ENCODE measurements at places on chromosomes 6 and 20.

- no peak for DNase-seq
Observed at GRCh38 chr6:122388945-122389344, 10.5 kb upstream of the HSF2 start.

DNA sequence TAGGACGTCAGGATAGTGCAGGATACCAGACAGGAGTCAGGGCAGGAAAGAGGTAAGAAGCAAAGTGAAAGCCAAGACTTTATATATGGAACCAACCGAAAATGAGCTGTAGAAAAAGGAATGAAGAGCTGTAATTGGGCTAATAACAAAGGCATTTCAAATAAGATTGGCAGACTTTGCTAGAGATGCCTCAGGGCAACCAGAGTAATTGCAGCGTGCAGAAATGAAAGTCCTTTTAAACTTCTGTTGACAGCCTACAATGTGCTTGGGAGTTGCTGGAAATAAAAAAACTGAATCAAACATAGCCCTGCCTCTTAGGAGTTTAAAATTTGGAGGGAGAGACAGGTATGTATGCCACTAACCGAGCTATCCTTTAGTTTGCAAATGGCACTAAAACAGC lies 56.4 kb upstream of the NKX2-4 start:
- DNase-seq, result no peak

GRCh38 chr6:40973304-40973703 lies 65.7 kb downstream of the UNC5CL start:
- DNase-seq, result no peak

- peak; percentile 55 for DNase-seq
Observed at GRCh38 chr6:6614096-6614982, 25.8 kb downstream of the LY86 start.

- no peak for DNase-seq
Observed at GRCh38 chr6:101290346-101290745, 103.2 kb upstream of the GRIK2 start.

DNA sequence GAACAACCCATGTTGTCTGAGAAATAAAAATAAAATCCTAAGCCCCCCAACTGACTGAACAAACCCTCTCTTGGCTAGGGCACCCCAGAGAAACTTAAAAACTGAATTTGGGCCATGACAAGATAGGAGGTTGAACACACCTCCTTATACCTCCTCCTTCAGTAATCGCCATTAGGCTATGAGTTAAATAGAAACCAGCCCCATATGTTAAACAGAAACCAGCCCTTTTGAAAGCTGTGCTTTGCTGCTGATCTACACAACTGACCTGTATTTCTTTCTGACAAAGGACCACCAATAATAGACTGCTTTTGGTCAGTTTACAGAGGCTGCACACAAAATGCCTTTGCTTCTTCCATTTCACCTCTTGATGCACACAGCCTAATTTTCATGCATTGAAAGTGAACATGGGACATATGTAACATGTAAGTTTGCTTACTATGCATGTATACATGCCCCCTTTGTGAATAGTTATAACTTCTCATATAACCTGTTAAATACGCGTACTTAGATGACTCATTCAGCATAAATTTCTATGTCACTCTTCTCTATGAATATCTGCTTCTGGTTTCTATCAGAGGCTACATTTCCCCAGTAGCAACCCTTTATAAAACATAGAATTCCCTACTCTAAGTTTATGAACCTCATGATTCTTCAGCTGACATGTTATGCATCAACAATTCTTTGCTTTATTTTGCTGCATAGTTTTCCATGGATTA lies 462.9 kb downstream of the COL12A1 start:
- DNase-seq, result no peak

GRCh38 chr6:54847799-54848597 lies 1.4 kb downstream of the FAM83B start:
- DNase-seq, result no peak

DNA sequence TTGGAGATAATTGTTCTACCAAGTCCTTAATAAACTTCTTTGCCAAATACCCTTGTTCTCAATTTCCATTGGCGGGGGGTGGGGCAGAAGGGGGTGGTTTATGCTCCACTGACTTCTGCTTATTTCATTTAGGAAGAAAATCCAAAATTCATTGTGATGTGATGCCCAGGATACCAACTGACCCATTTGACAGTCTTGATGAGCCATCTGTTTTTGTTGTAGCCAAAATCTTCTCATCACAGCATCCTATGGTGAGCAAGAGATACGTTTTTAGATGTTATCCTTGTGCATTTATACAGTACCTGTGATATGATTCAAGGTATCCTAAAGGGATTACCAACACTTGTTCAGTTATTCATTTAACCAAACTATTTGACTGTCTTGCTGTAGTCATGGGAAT lies 108.5 kb upstream of the BMP5 start:
- no peak for DNase-seq

DNA sequence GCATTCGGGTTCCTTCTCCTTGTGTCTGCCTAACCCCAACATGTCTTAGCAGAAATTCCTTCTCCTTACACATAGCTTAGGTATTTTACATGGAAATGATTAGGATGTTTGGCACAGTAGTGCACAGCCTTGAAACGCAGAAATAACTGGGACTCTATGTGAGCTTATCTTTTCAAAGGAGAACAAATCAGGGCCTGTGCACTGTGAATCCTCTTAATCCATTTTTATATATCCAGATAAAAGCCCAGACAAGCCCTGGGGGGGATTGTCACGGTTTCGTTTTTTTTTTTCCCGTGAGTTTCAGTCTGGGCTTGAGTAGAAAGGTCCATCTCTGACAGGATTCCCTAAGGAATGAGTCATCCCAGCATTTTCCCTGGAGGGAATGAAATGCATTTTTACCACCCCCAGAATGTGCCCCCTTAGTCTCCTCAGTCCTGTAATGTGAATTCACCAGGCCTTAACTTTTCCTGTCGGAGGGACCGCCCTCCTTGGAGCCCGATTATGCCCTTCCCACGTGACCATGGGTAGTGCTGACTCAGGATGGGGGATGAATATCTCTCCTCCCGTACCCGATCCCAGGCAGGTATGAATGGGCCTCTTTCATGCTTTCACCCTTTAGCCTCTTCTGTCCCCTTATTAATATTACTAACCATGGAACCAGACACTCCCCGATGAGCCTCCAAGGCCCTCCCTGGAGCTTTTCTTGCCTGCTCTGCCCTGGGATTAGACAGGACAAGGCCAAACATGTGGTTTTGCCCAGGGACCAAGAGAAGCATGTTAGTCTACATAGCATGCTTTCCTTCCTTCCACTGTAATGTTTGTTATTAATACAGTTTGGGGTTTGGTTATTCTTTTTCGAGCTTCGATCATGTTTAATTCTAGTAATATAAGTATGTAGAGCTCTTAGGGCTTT lies 23.9 kb upstream of the NAA20 start:
- DNase-seq, result no peak

DNA sequence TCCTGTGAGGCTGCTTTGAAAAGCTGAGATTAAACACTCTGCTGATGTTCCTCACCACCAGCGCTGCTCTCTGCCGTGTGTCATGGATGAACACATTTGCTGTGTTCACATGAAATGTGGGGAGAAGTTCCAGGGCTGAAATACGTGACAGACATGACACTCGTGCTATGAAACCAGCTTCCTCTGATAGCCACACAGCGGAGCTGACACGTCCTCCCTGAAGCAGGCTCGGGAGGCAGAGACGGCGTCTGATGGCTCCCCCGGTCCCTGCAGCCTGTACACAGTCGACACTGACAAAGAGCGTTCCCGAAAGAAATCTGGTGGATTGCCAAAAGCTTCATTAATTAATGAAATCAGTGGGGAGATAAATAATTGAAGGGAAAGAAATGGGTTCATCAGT lies 17.5 kb downstream of the AGPAT4 start:
- no peak for DNase-seq

- no peak for DNase-seq
Observed at GRCh38 chr20:61593516-61593915, 341.5 kb downstream of the CDH4 start.

DNA sequence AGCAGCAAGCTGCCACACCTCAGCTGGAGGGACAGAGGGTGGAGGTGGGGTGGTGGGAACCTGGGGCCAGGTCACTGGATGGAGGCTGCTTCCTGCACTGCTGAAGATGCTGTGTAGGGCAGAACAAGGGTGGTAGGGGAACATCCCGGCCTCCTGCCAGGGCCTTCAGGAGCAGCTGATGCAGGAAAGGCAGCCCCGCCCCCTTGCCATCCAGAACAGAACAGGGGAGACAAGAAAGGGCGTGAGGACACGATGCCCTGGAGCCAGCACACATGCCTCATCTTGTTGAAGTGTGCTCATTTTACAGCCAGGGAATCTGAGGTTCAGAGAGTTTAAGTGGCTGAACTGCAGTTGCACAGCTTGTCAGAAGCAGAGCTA lies 43.1 kb upstream of the PHACTR3 start:
- no peak for DNase-seq

- no peak for DNase-seq
Observed at GRCh38 chr6:25442898-25443297, 163.7 kb downstream of the CARMIL1 start.

DNA sequence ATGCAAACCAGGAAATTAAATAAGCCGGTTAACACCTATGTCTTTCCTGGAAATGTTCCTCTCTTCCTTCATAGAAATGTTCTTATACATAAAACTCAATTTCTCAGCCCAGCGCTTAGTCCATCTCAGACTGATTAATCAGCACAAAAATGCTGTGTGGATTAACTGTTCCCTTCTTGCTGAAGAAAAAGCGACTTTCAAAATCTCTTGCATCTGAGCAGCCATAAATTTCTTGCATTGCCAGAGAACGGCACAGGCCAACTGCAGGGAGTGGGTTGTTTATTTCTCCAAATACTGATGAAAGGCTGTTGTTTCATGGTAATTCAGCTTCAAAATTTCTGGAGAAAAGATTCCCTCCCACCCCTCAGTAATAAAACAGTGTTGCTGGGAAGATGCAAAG lies 517.6 kb downstream of the BTBD3 start:
- DNase-seq, result no peak

DNA sequence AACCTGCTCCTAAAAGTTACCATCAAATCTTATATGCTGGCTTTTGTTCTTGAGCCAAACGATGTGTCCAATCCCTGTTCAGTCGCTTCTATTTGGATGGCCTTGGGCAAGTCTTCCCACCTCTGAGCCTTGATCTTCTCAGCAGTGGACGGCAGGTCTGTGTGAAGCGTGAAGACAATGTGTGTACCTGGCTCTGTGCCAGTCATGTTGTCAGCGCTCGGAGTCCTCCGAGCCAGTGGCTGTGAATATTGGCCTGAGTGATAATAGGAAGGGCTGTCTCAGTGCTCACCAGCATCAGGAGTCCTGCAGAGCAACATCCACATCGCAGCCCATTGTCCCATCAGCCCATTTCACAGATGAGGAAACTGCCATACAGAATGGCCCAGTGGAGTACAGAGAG lies 219.0 kb downstream of the CDC5L start:
- DNase-seq, result no peak

GRCh38 chr6:111725446-111726112 lies 119.9 kb upstream of the TRAF3IP2 start:
- DNase-seq, result no peak

DNA sequence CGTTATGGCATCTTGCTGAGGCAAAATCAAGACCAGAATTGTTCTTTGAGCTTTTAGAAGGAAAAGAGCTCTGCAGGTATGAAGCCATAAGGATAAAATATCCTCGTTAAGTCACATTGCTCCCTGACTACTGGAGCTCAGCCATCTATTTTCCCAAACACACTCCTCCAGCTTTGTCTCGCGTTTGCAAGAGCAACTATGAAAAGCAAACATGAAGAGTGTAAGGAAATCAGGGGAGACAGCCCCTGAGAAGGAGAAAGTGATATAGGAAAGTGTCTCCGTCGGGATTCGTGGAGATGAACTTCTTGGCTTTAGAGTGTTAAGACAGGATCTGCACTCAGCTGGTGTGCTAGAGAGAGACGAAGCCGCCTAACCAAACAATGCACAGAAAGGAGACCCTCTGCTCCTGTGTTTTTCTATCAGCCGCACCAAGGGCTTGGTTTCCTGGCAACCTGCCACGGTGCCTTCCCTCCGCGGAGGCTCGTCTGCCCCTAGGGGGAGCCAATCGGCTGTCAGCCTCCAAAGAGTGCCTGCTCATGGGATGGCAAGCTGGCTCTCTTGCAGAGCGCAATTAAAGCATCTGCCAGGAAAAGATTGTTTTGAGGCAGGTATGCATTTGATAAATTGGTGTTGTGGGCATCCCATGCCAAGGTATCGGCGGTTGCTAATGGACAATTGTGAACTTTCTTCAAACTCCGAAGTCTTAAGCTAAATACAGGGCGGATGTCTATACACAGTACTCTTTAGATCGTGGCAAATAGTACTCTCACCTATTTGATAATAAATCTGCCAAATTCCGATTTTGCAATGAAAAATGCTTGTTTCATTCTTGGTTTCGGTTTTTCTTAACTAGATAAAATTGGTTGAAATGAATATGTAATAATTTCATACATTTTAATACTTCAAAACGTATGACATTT lies 603.2 kb downstream of the RNF144B start:
- peak; percentile 89 for DNase-seq

DNA sequence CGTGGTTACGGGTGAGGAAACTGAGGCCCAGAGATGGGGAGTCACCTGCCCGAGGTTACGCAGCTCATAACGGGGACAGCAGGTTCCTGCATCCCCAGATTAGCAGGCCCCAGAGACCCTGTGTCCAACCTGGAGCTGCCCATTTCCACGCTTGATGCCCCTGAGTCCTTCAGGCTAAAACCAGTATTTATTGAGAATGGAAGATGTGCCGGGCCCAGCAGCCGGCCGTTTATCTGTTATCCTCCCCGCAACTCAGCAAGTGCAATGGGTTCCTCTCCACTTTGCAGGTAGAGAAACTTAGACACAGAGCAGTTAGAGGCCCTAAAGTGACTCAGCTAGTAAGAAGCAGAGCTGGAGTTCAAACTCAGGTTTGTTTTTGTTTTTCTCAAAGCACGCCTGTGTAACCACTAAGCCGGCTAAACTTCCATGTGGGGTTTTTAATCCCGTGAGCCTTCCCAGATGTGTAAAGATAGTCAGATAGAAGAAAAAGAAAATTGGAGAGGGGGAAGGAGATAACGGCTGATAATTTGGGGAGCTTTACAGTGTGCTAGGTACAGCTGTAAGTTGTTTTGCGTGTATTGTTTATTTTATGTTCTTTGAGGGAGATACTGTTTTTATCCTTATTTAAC lies 775 bp downstream of the PFDN4 start:
- DNase-seq, result no peak

DNA sequence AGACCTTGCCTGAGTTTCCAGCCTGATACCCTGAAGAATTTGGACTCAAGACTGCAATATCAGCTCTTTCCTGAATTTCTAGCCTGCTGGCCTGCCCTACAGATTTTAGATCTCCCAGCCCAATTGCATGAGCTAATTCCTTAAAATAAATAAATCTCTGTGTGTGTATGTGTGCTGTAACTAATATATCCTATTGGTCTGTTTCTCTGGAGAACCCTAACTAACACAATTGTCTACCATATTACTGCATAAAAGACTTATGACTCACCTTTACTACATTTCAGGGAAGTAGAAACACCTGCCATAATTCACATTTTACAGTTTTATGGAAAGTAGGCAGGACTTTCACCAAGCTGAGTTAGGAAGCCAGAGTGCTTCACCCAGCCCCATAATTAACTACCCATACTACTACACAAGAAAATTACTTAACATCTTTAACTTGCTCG lies 90.7 kb upstream of the BEND6 start:
- no peak for DNase-seq

GRCh38 chr6:3455147-3455568 lies 1.7 kb downstream of the SLC22A23 start:
- DNase-seq, result no peak
